ENCODE measurements at places on chromosomes 1 and 21.

- DNase-seq, result no peak
Measured at GRCh38 chr1:85663382-85663781, 44.9 kb downstream of the ZNHIT6 start.

GRCh38 chr21:29018540-29018939, 609 bp downstream of the RWDD2B start:
- DNase-seq, result no peak

GRCh38 chr1:117261424-117261785, 50.7 kb upstream of the VTCN1 start:
- no peak for DNase-seq

DNA sequence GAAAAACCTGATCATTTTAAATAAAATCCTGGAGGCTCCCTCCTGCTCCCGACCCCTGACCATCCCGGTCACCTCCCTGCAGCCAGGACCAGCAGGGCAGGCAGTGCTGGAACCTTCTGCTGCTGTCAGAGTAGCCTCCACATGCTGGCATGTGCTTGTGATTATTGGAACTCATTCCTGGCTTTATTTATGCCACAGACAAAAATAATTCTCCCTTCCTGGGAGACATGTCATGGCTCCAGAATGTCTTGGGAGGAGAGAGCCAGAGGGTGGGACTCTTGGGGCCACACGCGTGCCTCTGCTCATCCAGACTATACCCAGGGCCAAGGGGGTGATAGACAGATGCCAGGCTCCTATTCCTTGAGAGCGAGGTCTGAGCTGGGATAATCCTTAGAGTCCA, 183.6 kb upstream of the RAB4A start:
- no peak for DNase-seq

- no peak for DNase-seq
Measured at GRCh38 chr1:26075421-26076144, 8.2 kb upstream of the TRIM63 start.

GRCh38 chr21:41961282-41961701, 7.5 kb upstream of the C2CD2 start:
- no peak for DNase-seq

DNA sequence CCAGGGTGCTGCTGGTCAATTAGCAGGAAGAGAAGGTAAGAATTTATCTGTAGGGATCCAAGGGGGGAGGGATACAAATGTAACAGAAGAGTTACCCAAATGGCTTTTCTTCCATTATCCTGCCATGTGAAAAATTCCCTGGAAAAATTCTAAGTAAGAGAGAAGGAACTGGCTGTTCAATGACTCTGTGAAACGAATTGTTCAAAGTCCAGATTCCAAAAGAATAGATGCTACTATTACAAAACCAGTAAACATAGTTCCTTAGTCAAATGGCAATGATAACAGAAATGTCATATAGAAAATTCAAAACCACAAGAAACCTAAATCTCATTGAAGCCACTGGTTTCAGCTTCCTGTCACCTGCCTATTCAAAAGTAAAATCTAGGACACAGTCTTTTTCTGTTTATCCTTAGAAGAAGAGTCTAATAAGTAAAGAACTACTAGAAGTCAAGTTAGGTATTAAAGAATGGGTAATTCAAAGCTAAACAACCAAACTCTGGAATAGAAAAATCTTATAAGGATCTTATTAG, 102.6 kb downstream of the ZNF644 start:
- DNase-seq, result no peak

DNA sequence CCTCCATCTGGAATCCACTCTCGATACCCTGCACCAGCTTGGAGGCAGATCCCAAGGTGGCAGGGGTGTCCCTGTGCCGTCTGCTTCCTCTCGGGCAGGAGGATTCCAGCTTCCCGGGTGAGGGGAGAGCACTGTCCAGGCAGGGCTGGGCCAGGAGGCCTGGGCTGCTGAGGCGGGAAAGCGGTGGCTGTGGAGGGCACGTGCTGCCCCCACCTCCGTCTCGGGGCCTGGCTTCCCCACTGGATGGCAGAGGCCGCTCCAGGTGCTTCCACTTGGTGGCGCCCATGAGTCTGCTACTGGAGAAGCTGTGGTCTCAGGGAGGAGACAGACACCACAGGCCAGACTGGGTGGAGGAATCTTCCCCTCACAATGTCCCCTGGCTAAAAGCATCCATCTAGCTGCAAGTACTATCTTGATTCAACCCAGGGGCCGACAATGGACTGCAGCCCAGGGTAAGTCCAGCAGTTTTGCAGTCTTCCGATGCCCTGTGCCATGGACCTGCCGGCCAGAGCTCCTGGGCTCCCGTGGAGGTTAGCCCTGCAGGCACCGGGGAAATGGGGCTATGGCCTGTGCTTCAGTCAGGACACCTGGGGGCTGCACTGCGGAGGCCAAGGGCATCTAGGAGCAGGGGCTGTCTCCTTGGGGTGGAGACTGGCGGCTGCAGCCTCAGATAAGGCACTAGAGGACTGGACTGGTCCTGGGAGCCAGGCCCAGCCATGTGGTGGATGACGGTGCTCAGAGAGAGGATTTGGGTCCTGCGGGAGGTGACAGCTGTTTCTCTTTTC, 41.3 kb upstream of the EIF4G3 start:
- DNase-seq, result no peak

DNA sequence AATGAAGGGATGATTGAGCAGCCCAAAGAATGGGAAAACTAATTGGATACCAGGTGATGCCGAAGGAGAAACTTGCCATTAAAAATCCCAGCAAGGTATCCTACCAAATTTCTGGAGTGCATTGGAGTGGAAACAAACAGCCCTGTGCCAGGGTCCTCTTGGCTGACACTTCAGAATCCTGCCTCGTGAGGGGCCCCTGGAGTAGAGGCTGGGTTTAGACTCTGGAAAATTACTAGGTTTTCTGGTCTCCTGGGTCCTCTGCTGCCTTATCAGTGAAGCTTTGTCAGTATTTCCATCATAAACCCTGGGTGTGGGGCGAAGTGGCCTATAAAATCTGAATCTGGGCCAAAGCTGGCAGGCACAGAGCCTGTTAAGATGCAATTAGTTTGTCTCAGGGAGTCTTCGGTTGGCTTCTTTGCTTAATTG, 289.2 kb upstream of the USP24 start:
- DNase-seq, result no peak

GRCh38 chr1:58779801-58780382, 4.0 kb downstream of the JUN start:
- DNase-seq, result no peak

GRCh38 chr1:184851822-184852746, 97.4 kb upstream of the EDEM3 start:
- DNase-seq, result no peak

DNA sequence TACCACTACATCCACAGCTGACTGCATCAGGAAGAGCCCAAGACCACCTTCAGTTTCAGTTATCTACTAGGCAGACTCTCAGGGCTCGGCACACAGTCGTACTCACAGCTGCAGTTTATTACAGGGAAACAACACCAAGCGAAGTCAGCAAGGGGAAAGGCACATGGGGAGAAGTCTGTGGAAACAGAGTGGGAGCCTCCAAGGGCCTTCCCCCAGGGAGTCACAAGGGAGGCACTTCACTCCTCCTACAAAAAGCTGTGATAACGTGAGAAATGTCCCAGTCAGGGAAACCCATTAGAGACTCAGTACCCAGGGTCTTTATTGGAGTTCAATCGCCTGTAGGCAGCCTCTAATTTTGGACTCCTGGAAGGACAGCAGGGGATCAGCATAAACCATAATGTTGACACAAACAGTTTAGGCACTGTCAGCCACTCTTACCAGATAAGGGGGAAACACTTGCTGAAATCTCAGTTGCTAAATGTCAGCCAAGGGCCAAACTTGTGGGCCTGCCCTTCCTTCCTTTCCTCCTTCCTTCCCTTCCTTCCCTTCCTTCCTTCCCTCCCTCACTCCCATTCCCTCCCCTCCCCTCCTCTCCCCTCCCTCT, 444.0 kb downstream of the SMYD3 start:
- no peak for DNase-seq

GRCh38 chr1:96710708-96711477, 10.7 kb upstream of the PTBP2 start:
- DNase-seq, result no peak

GRCh38 chr1:100474834-100475233, 63.1 kb upstream of the GPR88 start:
- no peak for DNase-seq

Measured in GDM1 (cell line).